ENCODE measurements at places on chromosomes 7 and 10. TPM values are rescaled to one million over a fixed set of nuclear protein-coding genes. Genes with fewer than 3 reads are reported as not detected.
A peak's percentile ranks its signal among the peaks of the same experiment; 100 is the strongest.

- DNase-seq = no peak
- H3K36me3 ChIP-seq = no peaks in the 10 kb centered on the region
- no peaks in the 10 kb centered on the region for H3K27me3 ChIP-seq
Measured at GRCh38 chr7:143735962-143736361, 21.5 kb downstream of the CTAGE6 start.

Gene REPIN1
- total RNA-seq = 82.3 TPM

Gene MACC1
- 0.56 TPM for total RNA-seq

Gene HABP2
- not detected for total RNA-seq

DNA sequence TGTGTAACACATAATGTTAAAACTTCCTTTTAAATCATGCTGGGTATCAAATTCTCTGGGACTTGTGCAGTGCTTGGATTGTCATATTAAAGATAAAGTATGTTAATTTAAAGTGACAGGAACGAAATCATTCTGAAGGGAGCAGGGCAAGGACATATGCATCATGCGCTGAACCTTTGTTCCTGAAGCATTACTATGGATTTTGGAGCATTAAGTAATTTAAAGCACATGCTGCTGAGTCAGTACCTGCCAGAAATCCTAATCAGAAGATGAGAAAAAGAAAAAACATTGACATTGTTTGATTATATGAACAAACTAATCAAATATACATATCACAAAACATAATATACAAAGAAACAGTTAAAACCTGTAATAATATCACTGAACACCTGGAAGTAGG lies 101.4 kb downstream of the MICU1 start:
- DNase-seq = no peak
- no peaks in the 10 kb centered on the region for H3K4me1 ChIP-seq
- H3K27me3 ChIP-seq = no peaks in the 10 kb centered on the region
- H3K27ac ChIP-seq = no peak overlapping the region

DNA sequence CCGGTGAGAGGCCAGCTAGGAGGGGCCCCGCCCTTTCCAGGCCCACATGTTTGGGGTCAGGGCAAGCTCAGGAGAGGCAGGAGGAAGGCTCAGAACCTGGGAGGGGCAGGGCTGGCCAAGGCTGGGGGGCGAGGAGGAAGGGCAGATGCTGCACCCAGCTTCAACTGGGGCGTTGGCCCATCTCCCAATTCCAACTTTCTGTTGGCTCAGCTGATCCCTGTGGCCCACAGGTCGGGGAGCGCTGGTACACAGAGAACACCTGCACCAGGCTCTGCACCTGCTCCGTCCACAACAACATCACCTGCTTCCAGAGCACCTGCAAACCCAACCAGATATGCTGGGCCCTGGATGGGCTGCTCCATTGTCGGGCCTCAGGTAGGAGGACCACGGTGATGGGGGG lies 40.1 kb downstream of the ZAN start:
- H3K36me3 ChIP-seq = no peaks in the 10 kb centered on the region
- DNase-seq = no peak
- H3K27me3 ChIP-seq = no peaks in the 10 kb centered on the region
- no peak overlapping the region for H3K27ac ChIP-seq
- no peaks in the 10 kb centered on the region for H3K4me1 ChIP-seq
- no peak overlapping the region for H3K4me3 ChIP-seq

DNA sequence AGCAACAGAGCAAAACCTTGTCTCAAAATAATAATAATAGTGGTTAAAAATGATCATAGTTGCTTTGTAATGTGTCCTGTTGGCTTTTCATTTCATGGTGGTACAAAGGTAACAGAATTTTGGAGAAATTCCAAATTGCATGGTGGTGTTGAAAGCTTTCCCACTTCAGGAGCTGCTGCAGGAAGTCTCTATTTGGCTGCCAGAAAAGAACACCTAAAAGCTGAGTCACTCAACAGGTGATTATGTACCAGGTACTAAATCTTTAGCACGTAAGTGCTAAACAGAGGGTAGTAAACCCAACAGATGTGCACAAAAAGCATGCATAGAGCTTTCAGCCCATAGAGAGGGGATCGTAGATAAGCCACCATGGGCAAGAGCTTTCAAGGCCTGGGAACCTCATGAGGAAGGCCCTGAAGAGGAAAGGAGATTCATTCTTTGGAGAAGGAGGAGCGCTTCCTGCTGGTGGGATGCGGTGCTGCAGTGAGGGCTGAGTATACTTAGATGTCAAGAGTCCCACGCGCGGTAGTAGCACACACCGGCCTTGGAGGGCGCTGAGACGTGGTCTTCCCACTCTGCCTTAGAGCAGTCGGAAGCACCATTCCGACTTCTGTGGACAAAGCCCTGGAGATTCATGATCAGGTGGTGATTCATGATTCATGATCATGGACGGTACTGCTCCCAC lies 118.7 kb downstream of the RALA start:
- no peak overlapping the region for H3K27ac ChIP-seq
- H3K36me3 ChIP-seq = no peaks in the 10 kb centered on the region
- DNase-seq = no peak

GRCh38 chr10:42783181-42783549 lies 570 bp downstream of the BMS1 start:
- H3K27me3 ChIP-seq = no peaks in the 10 kb centered on the region
- DNase-seq = no peak
- peaks cover 19% of the 10 kb centered on the region for H3K36me3 ChIP-seq
- H3K27ac ChIP-seq = peak overlapping the region; percentile 86
- peaks cover 17% of the 10 kb centered on the region for H3K4me1 ChIP-seq

DNA sequence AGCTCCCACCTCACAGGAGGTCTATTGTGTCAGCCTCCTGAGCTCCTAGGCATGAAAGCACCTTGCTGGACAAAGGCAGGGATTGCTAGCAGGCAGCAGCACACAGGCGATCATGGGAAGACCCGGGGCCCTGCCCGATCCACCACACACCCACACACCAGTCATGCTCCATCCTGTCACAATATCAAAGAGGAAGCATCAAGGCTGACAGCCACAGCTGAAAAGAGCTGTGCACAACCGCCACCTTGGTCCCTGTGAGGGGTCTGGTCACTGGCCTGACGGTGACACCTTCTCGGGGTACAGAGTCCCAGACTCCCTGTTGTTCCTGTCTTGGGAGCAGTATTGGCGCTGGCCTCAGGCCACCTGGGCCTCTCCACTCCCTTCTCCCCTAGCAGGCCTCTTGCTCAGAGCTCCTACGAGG lies 89.7 kb upstream of the RET start:
- DNase-seq = no peak
- H3K27ac ChIP-seq = no peak overlapping the region
- no peaks in the 10 kb centered on the region for H3K27me3 ChIP-seq
- no peaks in the 10 kb centered on the region for H3K4me1 ChIP-seq
- H3K4me3 ChIP-seq = no peak overlapping the region

DNA sequence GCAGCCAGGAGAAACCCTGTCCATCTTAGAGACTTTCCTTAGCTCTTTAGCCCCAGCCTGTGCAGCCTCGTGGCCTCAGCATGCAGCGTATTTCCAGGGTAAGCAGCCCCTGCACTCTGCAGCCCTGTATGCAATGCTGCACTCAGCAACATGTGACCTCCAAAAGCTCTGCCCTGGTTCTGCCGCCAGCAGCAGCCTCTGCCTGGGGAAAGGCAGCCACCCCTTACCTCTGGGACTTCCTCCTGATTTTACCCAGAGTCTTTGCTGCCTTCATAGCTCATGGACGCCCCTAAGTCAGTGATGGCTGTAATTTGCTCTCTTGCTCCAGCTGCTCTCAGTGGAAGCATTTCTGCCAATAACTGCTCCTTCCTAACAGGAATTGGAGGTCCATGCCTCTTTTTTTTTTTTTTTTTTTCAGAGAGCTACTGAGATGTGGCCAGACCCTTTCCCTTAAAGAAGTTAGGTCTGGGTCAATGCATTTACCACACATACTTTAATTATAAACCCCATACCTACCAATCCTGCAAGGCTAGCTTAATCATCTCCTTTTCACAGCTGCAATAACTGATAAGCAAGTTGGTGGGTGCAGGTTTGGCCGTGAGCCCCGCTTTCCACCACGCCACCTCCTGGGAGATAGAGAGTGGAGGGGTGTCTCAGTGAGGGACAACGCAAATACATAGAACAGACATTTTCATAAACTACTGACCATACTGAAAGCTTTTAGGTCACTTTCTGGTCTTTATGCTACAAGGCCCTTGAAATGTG lies 71.7 kb downstream of the RAMP3 start:
- no peak for DNase-seq
- no peak overlapping the region for H3K27ac ChIP-seq
- no peaks in the 10 kb centered on the region for H3K36me3 ChIP-seq
- no peaks in the 10 kb centered on the region for H3K27me3 ChIP-seq

- H3K4me1 ChIP-seq = no peaks in the 10 kb centered on the region
- H3K4me3 ChIP-seq = no peak overlapping the region
- H3K27me3 ChIP-seq = no peaks in the 10 kb centered on the region
- H3K36me3 ChIP-seq = no peaks in the 10 kb centered on the region
- DNase-seq = no peak
- H3K27ac ChIP-seq = no peak overlapping the region
Measured at GRCh38 chr10:75525067-75525466, 93.6 kb downstream of the LRMDA start.

Gene CYP2E1
- 2.9 TPM for total RNA-seq

Gene PTPRN2
- 2.2 TPM for total RNA-seq

DNA sequence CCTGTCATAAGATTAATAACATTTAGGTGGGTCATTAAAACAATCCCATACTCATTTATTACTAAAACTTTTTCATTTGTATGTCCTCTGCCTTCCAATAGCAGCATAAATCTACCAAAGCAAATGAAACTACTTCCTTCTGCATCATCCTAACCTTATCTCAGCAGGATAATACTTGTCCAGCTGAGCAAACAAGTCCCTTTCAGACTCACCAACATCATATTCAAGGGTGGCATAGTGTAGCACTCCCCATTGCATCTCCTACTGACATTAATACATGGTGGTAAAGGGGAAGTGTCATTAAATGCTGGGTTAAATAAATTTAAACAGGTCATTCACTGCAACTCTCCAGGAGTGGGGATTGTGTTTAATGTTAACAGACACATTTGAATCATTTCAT lies 3.4 kb upstream of the MINDY3 start:
- H3K27ac ChIP-seq = no peak overlapping the region
- H3K4me1 ChIP-seq = peaks cover 10% of the 10 kb centered on the region
- H3K36me3 ChIP-seq = no peaks in the 10 kb centered on the region

- H3K27ac ChIP-seq = peak overlapping the region; percentile 76
- H3K4me3 ChIP-seq = peak overlapping the region; percentile 10
- no peak for DNase-seq
- H3K27me3 ChIP-seq = no peaks in the 10 kb centered on the region
- peaks cover 60% of the 10 kb centered on the region for H3K4me1 ChIP-seq
Measured at GRCh38 chr10:103123282-103124024, 69.6 kb downstream of the NT5C2 start.

GRCh38 chr7:24129597-24129996 lies 154.4 kb upstream of the NPY start:
- H3K27ac ChIP-seq = no peak overlapping the region
- no peak for DNase-seq
- no peaks in the 10 kb centered on the region for H3K27me3 ChIP-seq
- H3K4me3 ChIP-seq = no peak overlapping the region
- no peaks in the 10 kb centered on the region for H3K4me1 ChIP-seq

DNA sequence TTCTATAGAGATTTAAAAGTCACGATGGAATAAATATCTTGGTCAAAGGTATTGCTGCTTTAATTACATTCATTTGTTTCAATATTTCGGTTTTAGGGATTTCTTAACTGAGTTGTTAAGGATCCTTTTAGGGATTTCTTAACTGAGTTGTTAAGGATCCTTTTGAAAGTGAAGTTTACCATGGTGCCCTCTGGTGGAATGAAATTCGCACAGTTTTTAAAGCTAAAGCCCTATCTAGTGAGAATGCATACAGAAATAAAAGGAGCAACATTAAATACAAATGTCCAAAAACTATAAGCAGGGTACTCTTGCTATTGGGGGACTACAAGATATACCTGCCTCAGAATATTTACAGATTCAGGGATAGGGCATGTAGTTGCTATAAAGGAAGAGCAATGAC lies 193.7 kb downstream of the RNLS start:
- no peaks in the 10 kb centered on the region for H3K36me3 ChIP-seq
- no peak overlapping the region for H3K4me3 ChIP-seq
- DNase-seq = no peak
- peaks cover 30% of the 10 kb centered on the region for H3K4me1 ChIP-seq

DNA sequence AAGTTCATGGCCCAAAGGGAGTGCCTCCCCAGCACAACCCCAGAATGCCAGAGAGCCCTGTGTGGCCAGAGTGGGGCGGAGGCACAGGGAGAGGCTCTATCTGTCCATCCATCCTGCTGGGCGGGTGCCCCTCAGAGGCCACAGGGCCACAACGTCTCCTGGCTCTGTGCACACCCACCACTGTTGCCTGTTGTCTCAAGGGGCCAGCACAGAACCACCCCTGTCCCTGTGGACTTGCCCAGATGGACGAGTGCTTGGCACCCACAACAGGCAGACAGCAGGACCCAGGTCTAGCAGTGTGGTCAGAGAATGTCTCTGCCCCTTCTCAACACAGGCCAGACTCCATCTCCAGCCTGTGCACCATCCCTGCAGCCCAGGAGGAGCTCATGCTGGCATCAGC lies 92.8 kb downstream of the PAXIP1 start:
- H3K27me3 ChIP-seq = no peaks in the 10 kb centered on the region
- no peaks in the 10 kb centered on the region for H3K4me1 ChIP-seq
- H3K27ac ChIP-seq = no peak overlapping the region
- H3K36me3 ChIP-seq = no peaks in the 10 kb centered on the region
- DNase-seq = no peak

DNA sequence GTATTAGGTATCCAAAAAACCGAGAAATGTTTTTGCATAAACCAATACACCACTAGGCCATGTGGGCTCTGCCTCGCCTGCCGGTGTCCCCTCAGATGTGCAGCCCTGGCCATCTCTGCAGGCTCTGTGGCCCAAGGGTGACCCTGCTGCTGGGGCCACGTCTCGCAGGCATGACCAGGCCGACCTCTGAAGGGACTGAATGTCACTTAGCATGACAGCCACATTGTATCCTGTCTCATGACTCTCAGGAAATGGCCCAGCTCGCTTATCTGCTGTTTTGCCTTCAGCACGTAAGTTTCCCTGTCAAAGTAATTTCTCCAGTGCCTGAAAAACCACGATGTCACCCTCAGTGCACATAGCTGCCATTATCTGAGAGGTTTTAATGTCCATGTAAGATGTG lies 49.5 kb upstream of the ZNF32 start:
- H3K4me3 ChIP-seq = no peak overlapping the region
- H3K4me1 ChIP-seq = peaks cover 10% of the 10 kb centered on the region
- no peak for DNase-seq
- no peak overlapping the region for H3K27ac ChIP-seq
- H3K27me3 ChIP-seq = no peaks in the 10 kb centered on the region

Gene CARD11
- 3.7 TPM for total RNA-seq

DNA sequence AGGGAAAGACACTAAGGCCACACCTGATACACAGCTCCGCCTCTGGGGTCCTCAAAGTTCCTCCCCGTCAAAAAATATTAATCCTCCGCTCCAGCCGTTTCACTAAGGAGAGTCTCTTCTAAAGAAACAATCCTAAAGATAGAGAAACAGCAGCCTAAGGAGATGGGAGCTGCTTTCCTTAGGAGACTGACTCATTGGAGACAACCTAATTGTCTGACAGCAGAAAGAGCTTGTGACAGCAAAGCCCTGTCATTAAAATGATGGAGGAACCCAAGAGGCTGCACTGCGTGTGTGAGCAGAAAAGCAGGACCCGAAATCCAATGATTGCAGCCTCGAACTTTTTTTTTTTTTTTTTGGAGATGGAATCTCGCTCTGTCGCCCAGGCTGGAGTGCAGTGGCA lies 44.0 kb upstream of the TNRC18 start:
- no peak overlapping the region for H3K27ac ChIP-seq
- no peaks in the 10 kb centered on the region for H3K27me3 ChIP-seq
- no peaks in the 10 kb centered on the region for H3K4me1 ChIP-seq

Gene SPAM1
- total RNA-seq = not detected

All from thoracic aorta (tissue), 2 donors.